ENCODE measurements at places on chromosomes 3 and 15.

DNA sequence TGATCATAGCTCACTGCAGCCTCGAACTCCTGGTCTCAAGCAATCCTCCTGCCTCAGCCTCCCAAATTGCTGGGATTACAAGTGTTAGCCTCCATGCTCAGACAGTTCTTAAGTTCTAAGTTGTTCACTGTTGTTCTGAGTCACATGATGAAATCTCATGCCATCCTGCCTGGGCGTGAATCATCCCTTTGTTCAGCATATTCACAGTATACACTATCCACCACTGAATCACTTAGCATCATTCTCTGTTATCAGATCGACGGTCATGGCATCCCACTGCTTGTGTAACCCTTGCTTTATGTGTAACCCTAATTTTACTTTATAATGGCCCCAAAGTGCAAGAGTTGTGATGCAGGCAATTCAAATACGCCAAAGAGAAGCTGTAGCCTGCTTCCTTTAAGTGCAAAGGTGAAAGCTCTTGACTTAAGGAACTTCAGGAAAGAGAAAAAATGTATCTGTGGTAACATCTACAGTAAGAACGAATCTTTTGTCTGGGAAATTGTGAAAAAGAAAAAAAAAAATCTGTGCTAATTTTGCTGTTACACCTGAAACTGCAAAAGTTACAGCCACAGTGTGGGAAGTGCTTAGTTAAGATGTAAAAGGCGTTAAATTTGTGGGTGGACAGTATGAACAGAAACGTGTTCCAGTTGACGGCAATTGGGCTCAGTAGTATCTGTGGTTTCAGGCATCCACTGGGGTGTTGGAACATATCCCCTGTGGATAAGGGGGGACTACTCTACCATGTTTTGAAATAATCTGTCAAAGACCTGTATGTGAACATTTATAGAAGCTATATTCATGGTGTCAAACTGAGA lies 80.6 kb downstream of the PCOLCE2 start:
- DNase-seq: no peak

DNA sequence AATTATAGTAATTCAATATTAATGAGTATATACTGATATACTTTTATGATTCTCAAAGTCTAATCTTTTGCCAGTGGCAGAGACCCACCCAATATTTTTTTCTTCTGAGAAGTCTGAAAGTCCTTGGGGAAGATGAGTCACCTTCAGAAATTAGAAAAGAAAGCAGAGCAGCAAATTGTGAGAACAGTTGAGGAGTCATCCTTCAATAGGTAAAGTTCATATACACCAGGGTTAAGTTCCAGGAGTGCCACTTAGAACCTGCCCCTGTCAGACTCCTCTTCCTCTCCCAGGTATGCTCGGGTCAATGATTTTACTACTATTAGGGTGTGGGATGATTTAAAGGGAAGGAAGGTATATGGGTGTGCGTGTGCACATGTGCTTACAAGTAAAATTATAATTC lies 7.1 kb downstream of the CLRN1 start:
- no peak for DNase-seq

GRCh38 chr3:4746241-4746958 lies 232.8 kb upstream of the BHLHE40 start:
- no peak for DNase-seq

- no peak for DNase-seq
Observed at GRCh38 chr3:57383406-57383805, 90.9 kb upstream of the ASB14 start.

- no peak for DNase-seq
Observed at GRCh38 chr3:132605374-132605792, 8.3 kb downstream of the ACKR4 start.

GRCh38 chr15:34336231-34336990 lies 1.2 kb downstream of the SLC12A6 start:
- DNase-seq: no peak

- no peak for DNase-seq
Observed at GRCh38 chr15:30954674-30955073, 36.8 kb downstream of the MTMR10 start.

GRCh38 chr3:197132916-197133530 lies 103.4 kb upstream of the MELTF start:
- DNase-seq: no peak

- no peak for DNase-seq
Observed at GRCh38 chr3:188198760-188199327, 44.9 kb downstream of the LPP start.

DNA sequence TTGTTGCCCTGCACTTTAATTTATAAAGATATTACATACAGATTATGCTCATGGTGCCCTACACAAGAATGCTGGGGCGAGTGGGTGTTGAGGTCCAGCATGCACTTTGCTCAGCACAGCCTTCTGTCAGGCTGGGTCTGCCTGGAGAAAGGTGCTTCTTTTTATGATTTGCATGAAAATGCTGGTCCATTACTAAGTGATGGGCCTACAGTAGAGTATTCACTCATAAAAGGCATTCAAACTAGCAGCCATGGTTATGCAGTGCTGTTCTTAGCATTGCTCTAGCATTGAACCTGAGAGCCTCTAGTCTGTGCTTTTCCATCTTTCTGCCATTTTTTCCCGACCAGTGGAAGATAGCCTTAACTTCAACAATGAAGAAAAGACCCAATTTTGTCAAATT lies 12.3 kb downstream of the LNP1 start:
- no peak for DNase-seq

DNA sequence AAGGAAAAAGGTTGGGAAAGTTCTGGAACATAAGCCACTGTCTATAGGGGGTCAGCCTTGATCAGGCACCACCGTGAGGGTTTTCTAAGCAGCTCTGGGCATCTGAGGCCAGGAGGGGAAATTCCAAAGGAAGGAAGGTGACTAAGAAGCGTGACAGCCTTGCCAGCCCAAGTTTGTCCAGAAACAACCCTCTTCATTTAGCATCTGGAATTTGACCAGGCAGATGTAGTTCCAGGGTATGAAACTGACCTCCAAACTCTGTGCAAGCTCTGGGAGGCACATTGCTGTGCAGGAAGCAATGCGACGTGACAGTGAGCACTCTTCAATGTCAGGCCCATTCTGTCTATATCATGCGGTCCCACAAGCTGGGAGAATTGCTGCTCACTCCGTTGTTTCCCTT lies 85.4 kb upstream of the TPM1 start:
- no peak for DNase-seq

DNA sequence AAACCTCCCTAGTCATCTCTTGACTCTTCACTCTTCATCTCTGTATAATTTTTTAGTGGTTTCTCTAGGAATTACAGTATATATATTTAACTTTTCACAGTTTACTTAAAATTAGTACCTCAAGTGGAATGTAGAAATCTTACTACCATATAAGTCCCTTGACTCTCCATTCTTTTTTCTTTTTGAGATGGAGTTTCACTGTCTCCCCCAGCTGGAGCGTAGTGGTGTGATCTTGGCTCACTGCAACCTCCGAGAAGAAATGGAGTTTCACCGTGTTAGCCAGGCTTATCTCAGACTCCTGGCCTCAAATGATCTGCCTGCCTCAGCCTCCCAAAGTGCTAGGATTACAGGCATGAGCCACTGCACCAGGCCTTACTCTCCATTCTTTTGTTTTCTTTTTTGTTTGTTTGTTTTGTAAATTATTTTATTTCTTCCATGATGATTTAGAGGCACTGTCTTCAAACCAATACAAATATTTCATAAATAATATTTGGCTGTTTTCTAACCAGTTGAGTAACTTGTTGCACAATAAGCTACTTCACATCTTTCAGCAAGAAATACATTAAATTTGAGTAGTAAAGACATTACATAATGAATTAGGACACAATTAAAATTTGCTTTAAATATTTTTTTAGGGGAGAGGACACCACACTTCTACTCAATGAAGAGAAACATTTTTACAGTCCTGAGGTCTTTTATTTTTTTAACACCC lies 144.8 kb downstream of the RBPMS2 start:
- no peak for DNase-seq

DNA sequence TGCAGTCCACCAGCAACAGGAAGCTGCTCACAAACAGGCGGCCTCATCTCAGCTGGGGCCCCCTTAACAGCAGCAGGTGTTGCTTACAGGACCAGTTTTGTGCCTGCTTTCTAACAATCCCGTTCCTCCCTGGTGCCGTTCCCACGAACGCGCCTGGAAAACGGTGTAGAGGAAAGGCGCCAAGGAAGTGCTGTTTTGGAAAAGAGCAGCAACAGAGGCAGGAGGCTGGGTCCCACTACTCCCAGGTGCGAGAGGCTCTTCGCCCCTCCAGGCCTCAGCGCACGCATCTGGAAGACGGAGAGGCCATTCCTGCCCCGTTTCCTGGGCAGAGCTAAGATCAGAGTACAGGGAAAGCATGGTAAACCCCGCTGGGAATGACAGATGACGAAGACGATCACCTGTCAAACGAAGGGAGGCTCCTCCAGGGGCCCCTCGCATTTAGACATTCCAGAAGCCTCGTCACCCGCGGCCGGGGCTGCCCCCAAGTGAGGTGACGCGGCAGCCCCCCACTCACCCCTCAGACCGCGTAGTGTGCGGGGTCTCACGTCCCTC lies 603 bp downstream of the SCAPER start:
- no peak for DNase-seq

DNA sequence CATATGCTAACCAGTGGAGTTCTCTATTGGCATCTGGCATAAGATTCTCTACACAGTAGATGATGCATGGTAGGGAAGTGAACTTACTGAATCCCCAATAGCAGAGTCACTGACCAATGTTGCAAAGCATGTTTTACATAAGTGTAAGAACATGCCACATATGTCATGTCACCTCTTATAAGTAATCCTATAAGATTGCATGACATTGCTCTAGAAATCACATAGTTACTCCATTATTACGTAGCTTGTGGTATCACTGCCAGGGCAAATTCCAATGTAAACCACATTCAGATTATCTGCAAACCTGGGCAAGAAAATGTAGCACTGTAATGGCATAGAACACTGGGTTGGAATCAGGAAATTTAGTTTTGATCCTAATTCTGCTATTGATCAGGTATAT lies 198.2 kb upstream of the UMPS start:
- DNase-seq: no peak

DNA sequence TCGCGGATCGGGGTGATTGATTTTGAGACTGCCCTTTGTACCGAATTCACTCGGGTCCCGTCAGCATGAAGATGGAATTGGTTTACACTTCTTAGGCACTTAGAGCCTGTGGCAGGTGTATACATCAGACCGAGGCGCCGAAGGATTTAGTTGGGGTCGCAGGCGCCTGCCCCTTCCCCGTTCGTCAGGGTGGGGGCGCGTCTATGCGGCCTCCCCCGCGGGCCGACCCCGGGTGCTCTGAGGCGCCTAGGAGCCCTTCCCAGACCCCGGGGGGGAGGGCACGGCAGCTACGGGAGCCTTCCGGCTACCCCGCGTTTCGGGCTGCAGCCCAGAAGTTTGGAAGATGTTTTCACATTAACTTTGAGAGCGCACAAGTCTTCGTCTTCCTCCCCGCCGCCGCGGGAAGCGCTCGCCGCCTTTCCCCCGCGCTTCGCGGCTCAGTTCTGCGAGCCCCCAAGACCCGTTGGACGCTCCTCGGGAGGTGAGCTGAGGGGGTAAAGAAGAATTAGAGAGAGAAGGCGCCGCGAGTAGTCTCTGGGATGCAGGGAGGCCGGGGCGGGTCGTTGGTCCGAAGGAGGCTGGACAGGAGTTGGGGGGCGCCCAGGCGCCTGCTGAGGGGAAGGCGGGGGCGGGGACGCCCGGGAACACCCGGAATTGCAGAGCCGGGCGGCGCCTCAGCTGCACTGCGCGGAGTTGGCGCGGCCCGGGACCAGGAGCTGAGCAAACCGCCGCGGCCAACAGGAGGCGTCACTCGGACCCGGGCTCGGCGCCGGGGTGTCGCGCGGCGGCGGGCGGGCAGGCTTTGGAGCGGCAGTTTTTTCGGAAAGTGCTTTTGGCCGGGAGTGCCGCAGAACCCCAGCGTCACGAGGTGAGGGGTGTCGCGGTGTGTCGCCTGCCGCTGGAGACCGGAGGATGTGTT lies 780 bp downstream of the TIPARP start:
- peak; percentile 57 for DNase-seq

DNA sequence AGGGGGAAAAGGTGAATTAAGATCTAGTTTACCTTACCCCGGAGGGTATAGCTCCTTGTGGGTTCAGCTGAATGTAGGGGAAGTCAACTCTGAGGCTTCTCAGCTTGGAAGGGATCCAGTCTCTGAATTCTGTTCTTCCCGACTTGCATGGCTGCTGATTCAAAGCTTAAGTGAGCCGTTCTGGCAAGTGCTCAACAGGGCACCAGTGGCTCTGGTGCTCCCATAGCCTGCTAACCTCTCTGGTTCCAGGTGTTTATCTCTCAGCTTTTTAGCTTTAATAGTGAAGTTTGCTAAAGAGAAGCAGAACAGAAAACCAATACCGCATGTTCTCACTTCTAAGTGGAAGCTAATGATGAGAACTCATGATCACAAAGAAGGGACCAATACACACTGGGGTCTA lies 46.3 kb upstream of the RBP1 start:
- DNase-seq: peak; percentile 82

DNA sequence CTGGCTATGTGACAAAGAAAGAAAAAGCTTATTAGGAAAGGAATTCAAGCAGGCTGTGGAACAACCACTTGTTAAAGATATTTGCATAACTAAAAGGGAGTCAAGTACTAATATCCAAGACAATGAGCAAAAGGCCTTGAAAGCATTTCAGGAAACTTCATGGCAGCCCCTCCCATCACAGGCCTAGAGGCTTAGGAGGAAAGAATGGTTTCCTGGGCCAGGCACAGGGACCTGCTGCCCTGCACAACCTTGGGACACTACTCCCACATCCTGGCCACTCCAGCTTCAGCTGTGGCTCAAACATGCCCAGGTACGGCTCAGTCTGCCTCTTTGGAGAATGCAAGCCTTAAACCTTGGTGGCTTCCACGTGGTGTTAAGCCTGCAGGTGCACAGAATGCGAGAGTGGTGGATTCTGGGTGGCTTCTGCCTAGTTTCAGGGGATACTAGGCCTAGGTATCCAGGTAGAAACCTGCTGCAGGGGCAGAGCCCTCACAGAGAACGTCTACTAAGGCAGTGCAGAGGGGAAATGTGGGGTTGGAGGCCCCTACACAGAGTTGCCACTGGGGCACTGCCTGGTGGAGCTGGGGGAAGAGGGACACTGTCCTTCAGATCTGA lies 121.6 kb downstream of the OPA1 start:
- no peak for DNase-seq

- no peak for DNase-seq
Observed at GRCh38 chr3:6644070-6644929, 216.6 kb upstream of the GRM7 start.

DNA sequence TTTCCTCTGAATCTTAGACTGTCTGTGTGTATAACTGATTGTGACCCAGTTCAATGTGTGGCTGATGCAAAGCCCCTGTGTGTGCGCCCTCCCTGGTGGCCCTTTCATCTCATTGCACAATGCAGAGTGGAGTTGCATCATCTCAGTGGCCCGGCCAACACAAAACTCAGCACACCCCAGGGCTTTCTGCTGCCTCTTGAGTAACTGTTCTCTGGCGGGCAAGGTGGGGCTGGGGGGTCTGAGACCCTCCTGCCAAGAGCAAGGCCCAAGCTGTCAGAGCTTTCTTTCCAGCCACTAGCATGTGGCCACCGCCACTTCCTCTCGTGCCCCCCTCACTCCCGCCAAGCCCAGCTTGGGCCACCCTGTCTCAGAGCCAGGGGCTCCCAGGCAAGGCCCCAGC lies 80.7 kb upstream of the ALDH1L1 start:
- no peak for DNase-seq

Measured in NCI-H446 (cell line).